ENCODE measurements at places on chromosomes 16 and 17.

- DNase-seq, result no peak
Observed at GRCh38 chr17:79230576-79230975, 156.0 kb downstream of the ENGASE start.

DNA sequence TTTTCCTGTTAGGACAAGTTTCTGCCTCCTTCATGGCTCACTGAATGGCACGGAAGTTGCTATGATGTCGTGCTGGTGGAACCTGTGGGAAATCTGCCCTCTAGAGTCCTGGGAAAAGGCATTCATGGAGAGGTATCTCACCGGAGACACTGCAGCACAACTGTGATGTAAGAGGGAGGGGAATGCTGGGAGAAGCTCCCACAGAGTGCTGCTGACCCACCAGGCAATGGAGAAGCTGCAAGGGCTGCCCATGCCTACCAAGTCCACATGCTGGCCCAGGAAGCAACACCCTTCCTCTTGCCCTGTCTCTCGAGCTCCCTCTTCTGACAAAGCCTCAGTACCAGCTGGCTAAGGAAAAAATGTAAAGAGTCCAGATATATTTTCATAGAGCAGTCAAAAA, 45.2 kb upstream of the SLC5A11 start:
- no peak for DNase-seq

DNA sequence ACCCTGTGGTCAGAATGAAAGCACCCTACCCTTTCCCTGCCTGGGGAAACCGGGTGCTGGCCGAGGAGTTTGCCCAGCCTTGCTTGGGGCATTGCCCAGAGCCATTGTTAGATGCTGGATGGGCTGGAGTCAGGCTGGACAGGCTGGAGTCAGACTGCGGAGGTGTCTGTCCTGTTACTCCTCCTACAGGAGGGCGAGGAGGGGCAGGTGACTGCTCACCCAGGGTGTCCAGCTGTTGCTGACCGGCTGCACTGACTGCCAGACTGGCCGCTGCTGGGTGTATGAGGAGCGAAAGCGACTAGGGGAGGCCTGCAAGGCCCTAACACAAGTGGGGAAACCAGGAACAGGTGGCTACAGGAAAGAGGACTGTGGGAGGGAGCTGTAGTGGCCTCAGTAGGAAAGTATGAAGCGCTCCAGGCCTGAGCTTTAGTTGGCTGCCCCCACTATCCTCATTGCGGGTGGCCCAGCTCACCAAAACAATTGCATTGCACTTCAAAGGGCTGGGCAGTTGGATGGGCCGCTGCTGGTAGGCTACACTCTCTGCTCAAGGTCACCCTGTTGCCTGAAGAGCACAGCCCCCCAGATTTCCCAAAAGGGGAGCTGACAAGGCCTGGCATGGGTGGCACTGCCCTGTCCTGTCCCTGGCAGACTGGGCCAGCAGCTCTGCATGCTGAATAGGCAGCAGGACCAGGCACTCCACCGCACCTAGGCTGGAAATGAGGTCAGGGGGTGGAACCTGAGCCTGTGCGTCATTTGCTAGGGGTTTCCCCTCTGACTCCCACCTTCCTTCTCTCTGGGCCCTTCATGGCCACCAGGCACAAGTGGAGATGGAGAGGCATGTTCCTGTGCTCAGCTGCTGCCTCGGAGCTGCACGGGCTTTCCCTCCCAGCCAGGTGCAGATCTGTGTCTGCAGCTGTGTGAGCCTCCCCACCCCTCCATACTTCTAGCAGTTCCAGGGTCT, 18.4 kb downstream of the LDHD start:
- DNase-seq, result no peak

- DNase-seq, result peak; percentile 80
Observed at GRCh38 chr16:68275611-68276191, 11.4 kb downstream of the SLC7A6 start.

DNA sequence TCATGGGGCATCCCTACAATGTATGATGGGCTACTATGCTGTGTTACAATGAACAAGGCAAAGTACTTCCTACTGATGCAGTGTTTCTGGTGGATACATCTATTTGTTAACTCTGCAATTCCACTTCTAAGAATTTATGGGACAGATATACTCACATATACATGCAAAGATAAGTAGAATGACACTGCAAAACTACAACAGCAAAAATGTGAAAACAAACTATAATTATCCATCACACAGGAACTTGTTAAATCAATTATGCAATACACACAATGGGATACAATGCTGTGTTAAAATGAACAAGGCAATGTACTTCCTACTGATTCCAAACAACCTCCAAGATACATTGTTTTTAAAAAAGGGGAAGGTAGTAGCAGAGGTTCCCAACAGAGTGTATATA, 3.2 kb downstream of the DDX52 start:
- no peak for DNase-seq

GRCh38 chr17:19345486-19346350, 16.8 kb downstream of the B9D1 start:
- DNase-seq, result no peak
